AG09309 (cell line): ENCODE measurements at places on chromosomes 3 and 15.

DNA sequence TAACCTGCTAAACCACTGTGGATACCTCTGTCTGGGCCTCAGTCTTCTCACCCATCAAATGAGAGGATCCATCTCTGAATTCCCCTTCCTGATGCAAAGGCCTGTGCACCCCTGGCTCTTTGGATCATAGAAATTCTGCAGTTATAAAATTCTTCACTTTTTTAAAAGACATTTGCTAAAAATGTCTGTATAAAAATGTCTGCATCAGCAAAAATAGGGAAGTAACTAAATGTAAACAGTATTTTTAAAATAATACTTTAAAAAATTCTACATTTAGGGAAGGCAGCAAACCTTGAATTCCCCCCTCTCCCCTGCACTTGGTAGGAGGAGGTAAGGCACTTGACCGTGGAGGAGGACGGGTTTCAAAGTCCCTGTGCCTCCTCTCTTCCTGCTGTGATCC lies 25.6 kb upstream of the TRIM59 start:
- DNase-seq, result no peak

- DNase-seq, result no peak
Measured at GRCh38 chr3:9951962-9952805, at the start of gene PRRT3. Gene PRRT3 (minus strand): TSS chr3:9952408. CDS start chr3:9950115, 2,293 bp downstream.

DNA sequence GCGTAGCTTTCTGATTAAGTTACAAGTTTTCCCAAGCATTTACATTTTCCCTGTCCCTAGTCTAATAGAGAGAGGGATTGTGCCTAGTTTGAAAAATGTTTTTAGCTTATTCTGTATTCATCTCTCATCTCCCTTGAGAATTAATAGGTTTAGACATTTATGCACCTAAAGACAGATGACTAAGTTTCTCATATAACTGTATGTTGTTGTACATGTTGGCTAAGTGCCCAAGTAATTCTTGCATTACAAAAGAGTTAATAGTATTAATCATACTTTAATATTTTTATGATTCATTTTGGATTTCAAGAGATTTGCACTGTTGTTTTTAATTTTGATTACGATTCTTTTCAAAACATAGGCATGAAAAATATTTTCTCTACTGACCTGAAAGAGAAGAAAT lies 109.0 kb upstream of the TBL1XR1 start:
- no peak for DNase-seq

DNA sequence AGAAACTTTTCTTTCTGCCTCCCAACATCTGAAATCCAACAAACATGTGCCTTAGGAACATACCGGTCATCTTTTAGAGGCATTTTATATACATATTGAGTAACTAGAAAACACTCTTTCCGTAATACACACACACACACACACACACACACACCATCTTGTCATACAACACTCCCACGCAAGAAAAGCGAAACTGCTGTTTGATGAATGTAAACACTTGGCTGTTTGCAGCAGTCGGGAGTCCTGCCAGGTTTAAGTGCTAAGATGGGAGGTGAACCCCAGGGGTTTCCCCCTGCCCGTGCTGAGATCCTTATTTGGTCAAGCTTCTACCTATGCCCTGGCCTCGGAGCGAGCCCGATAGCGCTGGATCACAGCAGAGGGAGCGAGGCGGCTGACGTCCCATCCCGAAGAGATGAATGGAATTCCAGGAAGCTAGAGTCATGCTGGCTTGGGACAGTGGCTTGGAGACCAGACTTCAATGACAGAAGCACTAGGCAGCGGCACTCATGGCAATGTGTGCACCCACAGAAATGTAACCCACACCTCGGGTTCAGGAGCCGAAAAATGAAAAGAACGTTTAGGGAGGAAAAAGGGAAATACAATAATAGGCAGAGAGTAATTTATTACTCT lies 1.3 kb upstream of the THBS1 start:
- peak; percentile 92 for DNase-seq

DNA sequence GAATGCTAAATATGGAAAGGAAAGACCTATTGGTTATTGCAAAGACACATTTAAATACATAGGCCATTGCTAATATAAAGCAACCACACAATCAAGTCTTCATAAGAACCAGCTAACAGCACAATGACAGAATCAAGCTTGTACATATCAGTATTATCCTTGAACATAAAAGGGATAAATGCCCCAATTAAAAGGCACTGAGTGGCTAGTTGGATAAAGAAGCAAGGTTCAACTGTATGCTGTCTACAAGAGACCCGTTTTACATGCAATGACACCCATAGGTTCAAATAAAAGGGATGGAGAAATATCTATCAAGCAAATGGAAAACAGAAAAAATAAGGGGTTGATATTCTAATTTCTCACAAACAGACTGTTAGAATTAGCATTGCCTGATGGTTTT lies 706.1 kb downstream of the EPHA3 start:
- no peak for DNase-seq

- no peak for DNase-seq
Measured at GRCh38 chr3:49346797-49347251, 7.0 kb upstream of the USP4 start.

DNA sequence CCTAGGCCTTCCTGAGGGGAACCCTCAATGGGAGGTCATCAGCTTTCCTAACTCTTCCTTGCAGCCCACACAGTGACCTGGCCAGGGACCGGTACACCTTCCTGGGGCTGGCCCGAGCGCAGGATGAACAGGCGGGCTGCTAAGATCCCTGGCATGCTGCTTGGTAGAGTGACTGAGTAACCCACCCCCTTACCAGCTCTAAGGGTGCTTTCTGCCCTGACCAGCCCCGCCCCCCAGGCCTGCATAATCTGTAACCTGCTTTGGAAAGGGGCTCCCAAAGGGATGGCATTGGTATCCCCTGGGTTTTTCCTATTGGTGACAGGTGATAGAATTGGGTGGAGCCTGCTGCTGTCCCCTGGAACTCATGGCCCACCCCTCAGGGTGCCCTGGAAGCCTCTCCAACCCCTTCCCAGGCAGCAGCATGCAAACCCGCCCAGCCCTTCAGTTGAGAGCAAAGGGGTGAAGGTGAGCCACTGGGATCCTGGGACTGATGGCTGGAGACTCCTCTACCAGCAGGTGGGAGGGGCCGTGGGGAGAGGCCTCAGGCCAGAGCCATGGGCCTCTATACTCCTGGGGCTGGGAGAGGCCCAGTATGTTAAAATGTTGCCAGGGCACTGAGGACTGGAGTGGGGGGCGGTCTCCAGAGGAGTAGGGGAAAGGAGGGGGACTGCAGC lies 11.1 kb upstream of the KIF7 start:
- DNase-seq, result no peak

GRCh38 chr3:40615110-40615915 lies 90.6 kb downstream of the ZNF621 start:
- no peak for DNase-seq

- DNase-seq, result no peak
Measured at GRCh38 chr3:122690096-122690495, 9.5 kb downstream of the PARP14 start.
